ENCODE measurements at places on chromosomes 6 and 20.

DNA sequence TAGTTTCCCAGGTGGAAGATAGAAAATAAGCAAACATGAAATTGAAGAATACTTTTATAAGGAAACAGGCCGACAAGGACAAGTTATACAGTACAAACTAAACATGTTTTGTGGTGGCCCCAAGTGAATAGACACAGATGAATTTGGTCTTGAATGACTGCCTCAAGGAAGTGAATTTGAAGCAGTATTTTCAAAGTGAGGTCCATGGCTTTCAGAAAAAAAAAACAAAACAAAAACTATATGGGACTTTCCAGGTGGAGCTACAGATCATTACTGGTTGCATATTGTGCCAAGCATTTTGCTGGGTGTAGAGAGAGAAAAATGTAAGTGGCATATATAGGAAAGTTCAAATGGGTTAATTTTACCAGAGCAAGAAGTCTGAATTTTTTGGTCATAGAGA lies 68.8 kb downstream of the CYB5R4 start:
- no peak for DNase-seq

- no peak for DNase-seq
These were observed 186.5 kb upstream of the TSHZ2 start for GRCh38 chr20:52785679-52786078.

- DNase-seq, result no peak
These were observed 341.2 kb downstream of the CD83 start for GRCh38 chr6:14458669-14459266.

GRCh38 chr6:1381481-1382330 lies 7.7 kb upstream of the FOXF2 start:
- no peak for DNase-seq

DNA sequence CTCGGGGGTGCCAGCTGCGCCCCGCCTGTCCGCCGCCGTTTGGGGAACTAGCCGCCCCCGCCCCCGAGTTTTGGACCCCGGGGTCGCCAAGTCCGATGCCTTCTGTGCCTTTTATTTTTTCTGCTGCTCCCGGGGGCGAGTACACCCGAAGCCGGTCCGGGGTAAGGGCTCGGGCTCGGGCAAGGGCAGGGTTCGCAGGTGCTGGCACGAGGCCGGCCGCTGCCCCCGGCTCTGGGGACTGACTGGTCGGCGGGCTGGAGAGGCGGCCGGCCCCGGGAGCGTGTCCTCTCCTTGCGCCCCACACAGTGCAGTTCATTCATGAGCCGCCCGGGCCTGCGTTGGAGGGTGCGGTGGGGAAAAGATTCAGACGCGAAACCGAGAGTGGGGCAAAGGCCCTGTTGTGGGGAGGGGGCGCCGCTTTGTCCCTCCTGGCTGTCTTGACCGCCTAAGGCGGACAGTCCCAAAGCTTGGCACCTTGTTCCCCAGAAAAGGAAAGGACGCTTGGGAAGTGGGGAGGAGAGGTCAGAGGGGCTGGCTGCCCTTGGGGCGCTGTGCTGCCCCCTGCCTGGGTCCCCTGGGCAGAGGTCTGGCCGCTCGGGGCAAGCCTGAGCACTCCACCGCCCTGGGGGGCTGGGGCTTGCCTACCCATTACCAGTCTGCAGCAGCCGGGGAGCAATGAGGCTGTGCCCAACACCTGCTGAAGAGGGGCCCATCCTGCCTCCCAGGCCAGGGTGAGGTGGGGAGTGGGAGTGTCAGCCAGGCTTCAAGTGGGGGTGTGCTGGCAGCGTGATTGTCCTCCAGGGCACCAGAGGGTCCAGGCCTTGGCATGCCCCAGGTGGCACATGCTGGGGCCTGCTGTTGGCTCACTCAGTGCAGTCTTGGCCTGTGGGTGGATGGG lies 915 bp downstream of the TMEM63B start:
- no peak for DNase-seq

GRCh38 chr6:158262755-158263154 lies 49.5 kb upstream of the TULP4 start:
- DNase-seq, result no peak

GRCh38 chr6:154463573-154464419 lies 46.7 kb downstream of the CNKSR3 start:
- no peak for DNase-seq

- no peak for DNase-seq
These were observed 20.4 kb downstream of the NR2E1 start for GRCh38 chr6:108186226-108186625.

DNA sequence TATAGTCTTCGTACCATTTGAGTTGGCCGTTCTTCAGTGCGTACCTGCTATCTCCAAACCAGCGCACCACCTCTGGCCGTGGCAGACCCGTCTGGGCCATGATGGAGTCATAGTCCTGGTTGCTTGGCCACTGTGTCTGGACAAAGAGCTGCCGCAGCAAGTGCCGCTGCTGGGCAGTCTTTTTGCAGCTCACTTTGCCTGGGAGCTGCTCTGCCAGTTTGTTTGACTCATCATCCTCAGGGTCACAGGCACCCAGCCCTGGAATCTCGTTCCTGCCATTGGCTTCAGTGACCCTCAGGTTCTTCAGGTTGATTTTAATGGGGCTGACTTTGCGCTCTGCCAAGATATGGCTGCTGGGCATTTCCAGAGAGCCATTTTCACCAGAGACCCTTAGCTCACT lies 65.1 kb downstream of the PLCG1 start:
- no peak for DNase-seq

DNA sequence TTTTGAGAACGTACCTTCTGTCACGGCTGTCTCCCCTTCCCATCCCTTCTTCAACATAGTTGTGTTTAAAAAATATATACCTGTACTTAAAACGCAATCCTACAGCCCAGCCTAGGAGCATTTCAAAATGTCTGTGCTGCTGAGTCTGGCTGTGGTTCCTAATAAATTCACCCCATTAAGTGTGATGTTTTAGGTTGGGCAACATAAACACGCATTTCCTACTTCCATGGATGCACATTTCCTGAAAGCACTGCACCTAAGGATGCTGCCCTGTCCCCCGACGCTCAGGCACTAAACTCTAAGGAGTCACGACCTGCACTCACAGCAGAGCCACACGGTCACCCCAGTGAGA lies 1.2 kb downstream of the REV3L start:
- no peak for DNase-seq

DNA sequence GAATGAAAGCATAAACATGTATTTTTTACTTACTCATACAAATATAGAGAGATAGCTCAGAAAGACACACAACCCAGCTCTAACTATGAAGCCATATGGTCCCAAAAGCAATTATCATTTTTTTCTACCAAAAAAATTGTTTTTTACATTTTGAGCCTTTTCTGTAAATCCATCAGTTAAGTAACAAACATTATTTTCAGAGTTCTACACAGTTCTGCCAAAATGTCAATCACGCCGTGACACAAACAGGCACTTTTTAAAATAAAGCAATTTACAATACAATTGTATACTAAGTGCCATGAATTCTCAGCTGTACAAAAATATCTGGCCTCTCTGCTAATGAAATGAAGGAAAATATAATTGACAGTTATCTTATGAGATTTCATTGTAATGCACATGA lies 201.4 kb upstream of the ID4 start:
- DNase-seq, result no peak

DNA sequence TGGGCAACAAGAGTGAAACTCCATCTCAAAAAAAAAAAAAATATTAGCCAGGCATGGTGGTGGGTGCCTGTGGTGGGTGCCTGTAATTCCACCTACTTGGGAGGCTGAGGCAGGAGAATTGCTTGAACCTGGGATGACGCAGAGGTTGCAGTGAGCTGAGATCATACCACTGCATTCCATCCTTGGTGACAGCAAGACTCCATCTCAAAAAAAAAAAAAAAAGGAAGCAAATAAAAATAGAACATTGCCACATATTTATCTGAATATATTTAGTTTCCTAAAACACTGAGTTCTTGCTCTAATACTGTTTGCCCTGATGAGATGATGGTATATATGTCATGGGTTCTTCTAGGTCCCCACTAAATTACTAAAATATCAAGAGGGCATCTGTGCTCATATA lies 28.4 kb downstream of the CASP8AP2 start:
- DNase-seq, result no peak

- no peak for DNase-seq
These were observed 200.5 kb upstream of the MCHR2 start for GRCh38 chr6:100194535-100194934.

DNA sequence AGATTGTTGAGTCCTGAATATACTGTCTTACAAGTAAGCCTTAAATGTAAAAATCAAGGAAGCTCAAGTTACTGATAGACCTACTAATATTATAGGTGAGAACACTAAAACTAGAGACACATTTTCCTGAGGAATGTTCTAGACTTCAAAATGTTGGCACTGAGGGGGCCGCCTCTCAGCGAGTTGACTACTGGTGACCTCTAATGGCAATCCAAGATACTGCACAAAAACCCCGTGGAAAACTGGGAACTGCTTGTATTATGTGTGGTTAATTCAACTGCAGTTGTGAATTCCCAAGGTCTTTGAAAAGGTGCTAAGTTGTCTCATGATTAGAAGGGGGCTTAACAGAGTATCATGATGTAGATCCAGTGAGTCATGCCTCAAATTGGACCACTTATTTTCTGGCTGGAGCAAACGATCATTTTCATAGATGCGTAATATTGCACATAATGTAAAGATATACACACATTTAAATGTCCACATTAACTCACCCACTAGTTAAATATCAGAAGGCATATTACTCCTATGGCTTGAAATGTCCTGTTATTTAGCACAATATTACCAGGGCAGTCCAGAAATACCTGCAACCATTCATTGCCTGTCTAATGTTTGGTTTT lies 336.2 kb downstream of the FOXA2 start:
- DNase-seq, result no peak

- no peak for DNase-seq
These were observed 137.3 kb upstream of the TOP1 start for GRCh38 chr20:40891351-40891750.

DNA sequence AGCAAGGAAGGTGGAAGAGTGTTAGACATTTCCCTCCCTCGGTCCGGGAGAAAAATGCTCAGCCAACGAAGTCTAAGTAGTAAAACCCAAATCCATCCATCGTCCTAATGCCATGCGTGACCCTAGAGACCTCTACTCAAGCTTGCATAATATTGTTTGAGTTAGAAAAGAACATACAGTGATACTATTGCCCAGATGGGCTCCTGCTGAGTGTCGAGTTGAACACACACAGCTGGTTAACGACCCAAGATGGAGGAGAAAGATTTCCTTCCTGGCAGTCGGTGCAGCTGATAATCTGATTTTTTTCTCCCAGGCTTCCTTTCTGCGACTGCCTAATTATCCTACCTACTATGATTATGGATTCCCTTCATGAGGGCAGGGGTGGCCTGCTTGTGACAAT lies 164.4 kb upstream of the KCNG1 start:
- no peak for DNase-seq

DNA sequence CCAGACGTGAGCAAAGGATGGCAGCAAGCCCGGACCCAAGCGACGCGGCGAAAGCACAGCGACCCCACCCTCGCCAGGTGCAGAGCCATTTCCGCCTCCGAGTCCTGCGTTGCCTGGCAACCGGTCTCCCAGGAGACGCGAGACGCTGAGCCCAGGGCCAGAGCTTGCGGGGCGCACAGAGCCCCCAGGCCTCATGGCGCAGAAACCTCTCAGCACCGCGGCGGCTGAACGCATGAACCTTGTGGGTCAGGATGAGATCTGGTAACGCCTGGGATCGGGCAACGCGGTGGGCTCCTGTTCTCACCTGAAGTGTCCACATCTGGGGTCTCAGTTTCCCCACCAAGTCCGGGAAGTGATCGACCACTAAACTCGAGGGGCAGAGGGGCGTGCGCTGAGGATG lies 77.7 kb downstream of the ANKRD60 start:
- DNase-seq, result no peak

- DNase-seq, result no peak
These were observed 506 bp downstream of the CITED2 start for GRCh38 chr6:139373928-139374356.

DNA sequence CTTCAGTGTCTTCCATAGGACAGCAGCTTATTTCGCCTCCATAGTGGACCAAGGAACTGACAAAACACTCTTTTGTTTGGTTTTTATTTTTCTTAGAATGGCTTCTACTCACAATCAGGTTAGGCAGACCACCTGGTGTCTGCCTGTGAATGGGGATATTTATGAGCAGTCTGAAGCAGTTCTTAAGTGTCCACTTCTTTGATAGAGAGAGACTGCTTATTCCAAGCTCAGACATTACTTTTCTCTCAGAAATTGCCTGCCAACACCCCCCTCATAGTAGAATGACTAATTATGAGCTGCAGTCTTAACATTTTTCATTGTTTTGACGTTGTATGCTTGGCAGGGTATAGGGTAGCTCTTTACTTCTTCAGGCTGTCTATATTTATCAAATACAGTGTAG lies 174.7 kb downstream of the ZFAND3 start:
- DNase-seq, result no peak

DNA sequence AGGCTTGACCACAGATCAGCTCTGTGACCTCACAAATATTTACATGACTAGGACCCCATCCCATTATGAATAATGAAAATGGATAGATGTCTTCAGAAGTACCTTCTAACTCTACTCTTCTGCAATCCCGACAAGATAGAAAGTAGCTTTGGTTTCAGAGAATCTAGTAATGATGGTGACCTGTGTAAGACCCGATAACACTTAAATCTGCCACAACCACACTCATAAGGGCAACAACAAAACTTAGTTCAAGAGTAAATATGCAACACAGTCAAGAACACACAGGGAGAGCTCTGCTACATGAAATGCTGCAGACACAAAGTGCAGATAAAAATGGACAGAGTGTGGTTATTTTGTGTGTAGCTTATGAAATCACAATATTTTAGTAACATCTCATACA lies 9.6 kb downstream of the CHD6 start:
- DNase-seq, result no peak

DNA sequence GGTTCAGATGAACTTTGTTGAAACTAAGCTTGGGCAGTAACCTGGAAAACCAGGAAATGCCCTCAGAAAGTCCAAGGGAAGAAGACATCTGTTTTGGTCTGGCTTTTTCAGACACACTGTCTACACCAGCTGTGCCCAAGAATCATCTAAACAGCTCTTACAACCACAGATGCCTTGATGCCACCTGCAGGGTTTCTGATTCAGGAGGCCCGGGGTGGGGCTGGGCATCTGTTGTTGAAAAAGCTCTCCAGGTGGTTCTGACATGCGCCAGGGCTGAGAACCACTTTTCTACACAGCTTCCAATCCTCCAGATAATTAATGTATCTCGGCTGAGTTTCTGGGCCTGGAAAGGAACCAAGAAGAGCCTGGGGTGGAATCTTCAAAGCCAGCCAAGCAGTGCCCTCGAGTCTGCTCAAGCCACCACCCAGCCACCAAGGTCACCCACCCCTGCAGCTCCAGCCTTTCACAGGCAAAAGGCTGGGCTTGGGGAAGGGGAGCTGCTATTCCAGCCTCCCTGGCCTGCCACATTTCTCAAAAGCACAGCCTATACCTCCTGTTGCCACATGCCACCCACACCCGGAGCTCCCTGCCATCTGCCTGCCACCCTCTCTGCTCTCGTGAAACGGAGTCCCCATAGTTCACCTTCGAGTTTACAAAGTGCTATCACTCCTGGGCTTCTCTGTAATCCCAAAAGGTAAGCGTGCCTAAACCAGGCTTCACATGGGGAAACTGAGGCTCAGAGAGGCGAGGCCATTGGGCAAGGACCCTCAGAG lies 9.4 kb downstream of the MDGA1 start:
- no peak for DNase-seq

- no peak for DNase-seq
These were observed 191.1 kb downstream of the TTLL2 start for GRCh38 chr6:167515873-167516507.
